Amygdala (tissue), 56 donors: ENCODE measurements at places on chromosomes 16 and 17.

DNA sequence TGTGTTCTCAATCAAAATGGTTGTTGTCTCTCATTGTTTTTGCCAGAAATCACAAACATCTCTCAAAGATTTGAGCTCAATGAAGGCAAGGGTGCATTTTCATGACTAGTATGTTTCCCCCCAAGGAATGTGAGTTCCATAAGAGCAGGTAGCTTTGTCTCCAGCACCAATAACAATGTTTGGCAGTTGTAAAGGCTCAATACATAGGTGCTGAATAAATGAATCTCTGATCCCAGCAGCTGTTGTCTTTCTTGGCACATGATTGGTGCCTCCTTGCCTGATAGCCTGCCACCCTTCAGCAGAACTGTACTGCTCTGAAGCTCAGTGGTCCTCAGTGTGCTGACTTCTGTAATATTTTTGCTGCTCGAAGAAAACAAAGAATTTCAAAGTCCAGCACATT is 103.1 kb upstream of the CDH11 start:
- DNase-seq: no peak

DNA sequence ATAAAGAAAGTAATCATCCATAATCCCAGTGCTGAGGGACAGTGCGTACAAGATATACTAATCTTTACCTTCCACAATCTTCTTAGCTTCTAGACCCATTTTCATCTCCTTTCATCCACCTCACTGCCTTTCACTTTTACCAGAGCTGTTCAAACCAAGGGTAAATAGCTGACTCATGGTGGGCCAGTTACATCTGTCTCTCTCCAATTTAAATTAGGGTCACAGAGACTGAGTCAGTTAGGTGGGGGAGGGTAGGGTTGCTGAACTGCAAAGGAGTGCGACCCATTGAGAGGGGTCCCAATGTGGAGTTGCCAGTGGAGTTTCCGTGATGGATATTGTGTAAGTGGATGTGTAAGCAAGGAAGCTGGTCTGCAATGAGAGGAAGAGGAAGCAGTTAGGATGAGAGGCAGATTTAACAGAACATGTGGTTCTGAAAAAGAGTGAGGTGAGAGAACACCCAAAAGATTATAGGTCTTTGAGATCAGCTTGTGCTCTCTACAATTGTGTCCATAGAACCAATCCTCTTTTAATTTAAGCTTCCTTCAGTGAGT is 83.5 kb downstream of the GP2 start:
- DNase-seq: no peak

- no peak for DNase-seq
Measured at GRCh38 chr17:77946900-77947645, 11.4 kb upstream of the TNRC6C start.

- DNase-seq: no peak
Measured at GRCh38 chr17:47840001-47840741, 902 bp downstream of the SCRN2 start.

DNA sequence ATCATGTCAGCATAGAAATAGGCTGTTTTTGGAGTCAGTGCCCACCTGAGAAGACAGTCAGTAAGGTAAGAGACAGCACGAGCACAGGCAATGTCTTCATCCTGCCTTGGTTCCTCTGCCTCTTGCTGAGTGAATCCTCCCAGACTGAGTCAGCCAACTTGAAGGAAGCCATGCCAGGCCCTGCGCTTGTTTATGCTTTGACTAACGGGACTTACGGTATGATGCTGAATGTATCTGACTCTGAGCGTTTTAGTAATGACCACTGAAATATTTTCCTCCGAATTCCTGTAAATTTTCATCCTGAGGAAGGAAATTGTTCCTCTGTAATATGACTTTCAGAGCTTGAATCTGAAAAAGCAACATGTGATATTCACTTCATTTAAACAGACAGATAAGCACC is 18.0 kb downstream of the C17orf67 start:
- DNase-seq: no peak

- no peak for DNase-seq
Measured at GRCh38 chr17:44598329-44598728, 41.0 kb downstream of the FZD2 start.

- DNase-seq: no peak
Measured at GRCh38 chr16:48597563-48598387, 12.2 kb downstream of the N4BP1 start.
